ENCODE measurements at places on chromosomes 2 and 18.

- no peak for DNase-seq
Observed at GRCh38 chr2:232398293-232399034, 8.2 kb upstream of the ALPG start.

- DNase-seq: no peak
Observed at GRCh38 chr2:36396878-36397539, 41.4 kb downstream of the CRIM1 start.

DNA sequence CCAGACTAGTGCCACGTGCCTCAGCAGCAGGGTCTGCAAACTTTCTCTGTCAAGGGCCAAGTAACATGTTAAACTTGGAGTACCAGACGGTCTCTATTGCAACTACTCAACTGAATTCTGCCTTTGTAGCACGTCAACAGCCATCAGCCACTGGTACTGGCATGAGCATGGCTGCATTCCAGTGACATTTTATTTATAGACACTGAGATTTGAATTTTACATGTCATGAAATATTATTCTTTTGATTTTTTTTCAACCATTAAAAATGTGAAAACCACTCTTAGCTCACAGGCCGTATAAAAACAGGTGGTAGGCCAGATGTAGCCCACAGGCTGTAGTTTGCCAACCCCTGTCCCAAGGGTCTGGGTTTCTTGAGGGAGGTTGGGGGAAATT is 199.7 kb downstream of the TPGS2 start:
- no peak for DNase-seq

- no peak for DNase-seq
Observed at GRCh38 chr2:139055202-139055601, 275.0 kb upstream of the NXPH2 start.

- no peak for DNase-seq
Observed at GRCh38 chr2:10222-10875, 36.0 kb downstream of the FAM110C start.

DNA sequence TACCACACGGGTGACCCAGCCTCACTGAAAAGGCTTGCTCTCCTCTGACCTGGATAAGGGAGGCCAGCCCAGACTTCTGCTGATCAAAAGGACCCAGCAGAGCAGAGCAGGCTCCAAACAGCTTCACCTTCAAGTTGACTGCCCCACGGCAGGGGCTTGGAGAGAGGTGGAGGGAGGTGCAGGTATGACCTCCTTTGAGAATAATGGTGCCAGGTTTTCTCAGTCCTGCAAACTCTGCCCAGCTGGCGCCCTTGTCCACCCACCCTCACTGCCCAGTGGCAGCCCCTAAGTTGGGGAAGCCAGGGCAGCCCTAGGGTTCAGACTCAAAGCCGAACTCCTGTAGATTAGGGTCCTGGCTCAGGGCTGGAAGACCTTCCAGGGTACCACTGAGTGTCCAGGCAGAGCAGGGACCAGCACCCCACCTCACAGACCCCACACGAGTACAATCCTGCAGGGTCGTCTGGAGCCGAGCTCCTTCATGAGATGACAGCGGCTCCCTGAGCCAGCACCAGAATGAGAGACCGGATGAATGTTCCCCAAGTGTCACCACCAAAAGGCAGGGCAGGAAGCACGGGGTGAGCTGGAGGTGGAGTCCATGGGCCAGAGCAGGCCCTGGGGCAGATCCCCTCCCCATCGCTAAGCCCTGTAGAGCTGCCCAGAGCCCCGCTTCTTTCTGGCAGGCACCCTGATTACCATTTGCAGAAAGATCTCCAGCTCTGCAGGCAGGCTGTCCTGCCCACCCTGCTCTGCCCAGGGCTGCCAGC is 3.6 kb upstream of the GPC1 start:
- DNase-seq: no peak

GRCh38 chr2:121272596-121272995 is 12.4 kb downstream of the TFCP2L1 start:
- no peak for DNase-seq

GRCh38 chr18:12281861-12282260 is 26.2 kb upstream of the TUBB6 start:
- no peak for DNase-seq

DNA sequence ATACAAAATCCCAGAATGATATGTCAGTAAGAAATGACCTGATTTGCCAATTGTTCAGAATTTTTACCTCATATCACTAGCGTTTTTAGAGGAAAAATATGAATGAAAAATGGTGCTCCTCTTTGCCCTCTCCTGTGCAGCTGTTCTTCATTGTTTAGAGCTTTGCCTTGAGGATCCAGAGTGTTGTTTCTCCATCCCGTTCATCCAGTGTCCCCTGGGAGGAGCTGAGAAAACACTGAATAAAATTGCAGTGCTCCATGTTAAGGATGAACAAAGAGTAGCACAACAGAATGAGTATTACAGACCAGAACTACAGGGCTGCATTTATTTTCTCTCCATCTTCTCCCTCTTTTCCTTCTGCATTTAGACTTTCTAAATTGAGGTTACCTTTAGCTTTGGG is 133.1 kb downstream of the ADCYAP1 start:
- no peak for DNase-seq

DNA sequence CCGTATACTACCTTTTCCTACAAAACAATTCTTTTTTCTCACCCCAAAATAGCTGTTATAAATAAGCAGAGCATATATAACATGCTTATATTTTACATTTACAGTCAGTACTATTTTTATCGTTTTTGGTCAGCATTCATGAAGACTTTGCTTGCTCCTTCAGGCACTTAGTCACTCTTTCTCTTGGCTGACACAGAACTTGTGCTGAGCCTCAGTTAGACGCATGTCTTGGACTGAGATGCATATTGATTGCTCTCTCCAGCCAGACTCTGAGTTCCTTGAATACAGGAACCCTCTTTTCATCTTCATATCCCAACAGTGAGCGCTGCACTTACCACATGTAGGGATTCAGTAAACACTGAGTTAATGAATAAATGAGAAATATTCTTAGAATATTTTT is 158.3 kb downstream of the RTN4 start:
- DNase-seq: no peak

DNA sequence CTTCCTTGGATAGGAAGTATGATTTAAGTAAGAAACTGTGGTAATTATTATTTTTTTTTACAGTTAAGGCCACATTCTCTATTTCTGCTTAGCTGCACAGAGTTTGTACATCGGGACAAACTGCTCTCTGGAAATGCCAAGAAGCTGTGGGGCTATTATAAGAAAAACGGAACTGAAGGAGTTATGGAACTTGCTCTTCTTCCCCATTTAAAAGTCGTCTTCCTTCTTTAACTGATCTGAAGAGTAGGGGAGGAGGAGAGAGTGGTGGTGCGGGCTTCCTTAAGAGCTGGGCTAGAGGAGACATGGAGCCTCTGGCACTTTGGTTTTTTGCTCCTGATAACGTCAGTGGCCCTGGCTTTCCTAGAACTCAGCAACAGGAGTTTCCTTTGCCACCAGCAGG is 54.4 kb downstream of the RAB31 start:
- no peak for DNase-seq

DNA sequence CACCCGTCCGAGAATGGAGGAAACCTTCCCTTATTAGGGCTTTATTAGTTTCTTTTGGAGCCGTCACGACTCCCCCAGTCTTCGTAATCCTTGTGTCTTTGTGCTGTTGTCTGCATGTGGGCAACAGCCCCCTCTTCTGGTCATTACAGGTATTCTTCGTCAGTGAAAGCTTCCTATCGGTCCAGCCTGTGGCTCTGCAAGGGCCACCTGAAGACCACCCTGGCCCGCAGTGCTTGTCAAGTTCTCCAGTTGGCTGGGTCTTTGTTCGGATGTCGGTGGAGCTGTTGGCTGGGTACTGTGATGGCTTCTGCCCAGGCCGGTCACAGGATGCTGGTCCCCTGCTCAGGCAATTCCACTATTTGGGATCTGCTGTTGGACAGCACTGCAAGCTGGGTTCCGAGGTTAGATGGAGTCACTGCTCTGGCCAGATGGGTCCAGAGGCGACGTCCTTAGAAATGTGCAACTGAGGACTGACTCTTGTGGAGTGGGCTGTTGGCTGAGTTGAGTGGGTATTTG is 19.2 kb downstream of the E2F6 start:
- DNase-seq: peak; percentile 59

DNA sequence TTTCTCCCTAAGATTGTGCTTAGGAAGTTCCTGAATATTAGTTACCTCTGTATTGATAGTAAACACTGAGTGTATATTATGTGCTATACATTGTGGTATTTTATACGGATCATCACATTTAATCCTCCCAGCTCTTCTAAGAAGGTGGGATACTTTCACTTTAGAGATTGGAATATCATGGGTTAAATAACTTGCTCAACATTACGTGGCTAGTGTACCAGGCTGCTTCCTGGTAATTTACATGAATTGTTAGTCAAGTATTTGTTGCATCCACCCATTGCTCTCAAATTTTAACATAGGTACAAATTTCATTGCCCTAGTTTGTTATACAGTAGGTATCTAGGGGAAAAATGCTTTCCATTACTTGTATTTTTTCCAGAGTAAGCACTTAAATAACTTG is 21.4 kb downstream of the FAM98A start:
- no peak for DNase-seq

DNA sequence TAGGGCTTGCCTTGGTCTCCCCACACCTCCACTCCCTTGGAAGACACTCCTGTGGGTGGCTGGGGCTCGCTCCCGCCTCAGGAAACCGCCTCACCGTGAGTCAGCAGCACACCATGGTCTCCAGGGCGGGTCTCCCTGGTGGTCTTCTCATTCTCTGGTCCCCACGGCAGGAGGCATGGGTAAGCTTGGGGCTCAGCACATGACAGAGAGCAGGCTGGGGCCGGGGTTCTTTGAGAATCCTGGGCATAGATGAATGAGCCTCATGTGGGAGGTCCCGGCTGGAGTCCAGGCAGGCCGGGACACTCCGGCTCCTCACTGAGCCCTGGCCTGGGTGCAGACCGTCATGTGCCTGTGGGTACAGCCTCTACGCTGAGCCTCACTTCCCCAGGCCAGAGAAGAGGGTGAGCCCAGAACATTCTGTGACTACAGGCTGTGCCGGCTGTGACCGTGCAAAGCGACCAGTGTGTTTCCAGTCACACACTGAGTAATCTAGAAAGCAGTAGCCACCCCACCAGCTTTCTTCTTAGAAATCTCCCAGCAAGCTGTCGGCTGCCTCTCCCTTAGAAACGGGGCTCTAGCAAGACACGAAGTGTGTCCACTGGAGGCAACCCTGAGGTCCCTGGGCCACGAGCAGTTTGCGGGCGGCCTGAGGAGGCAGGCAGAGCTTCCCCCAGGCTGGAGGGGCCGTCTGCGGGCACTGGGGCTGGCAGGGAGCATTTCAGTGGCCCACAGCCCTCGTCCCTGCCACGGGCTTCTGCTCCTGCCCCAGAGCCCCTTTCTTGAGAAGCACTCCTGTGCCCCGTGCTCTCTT is 93.1 kb downstream of the RHOB start:
- DNase-seq: no peak

DNA sequence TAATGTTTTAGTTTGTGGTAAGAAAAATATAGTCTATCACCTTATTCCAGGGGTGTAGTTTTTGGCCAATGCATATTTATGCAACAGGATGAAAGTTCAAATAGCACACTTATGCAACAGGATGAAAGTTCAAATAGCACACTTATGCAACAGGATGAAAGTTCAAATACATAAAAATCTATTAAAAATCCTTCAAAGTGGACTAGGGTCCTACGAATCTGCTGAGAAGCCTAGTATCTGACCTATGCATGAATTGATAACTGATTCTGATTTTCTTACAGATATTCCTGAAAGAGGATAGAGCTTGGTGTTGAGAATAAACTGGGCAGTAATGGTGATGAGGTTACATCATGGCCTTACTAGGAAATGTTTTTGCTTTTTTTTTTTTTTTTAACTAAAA is 2.8 kb downstream of the PECR start:
- no peak for DNase-seq
